ENCODE measurements at places on chromosomes 4 and X. TPM values are rescaled to one million over a fixed set of nuclear protein-coding genes. Genes with fewer than 3 reads are reported as not detected.

The RADX gene
- total RNA-seq, result 1.7 TPM

The INPP4B gene
- total RNA-seq, result 20.2 TPM

The PAGE2B gene
- not detected for total RNA-seq

The MAB21L2 gene
- 2.2 TPM for total RNA-seq

The CLGN gene
- total RNA-seq, result not detected
